ENCODE measurements at places on chromosomes 3 and 15.

GRCh38 chr3:37628711-37629301 is 232.9 kb upstream of the CTDSPL start:
- no peak for DNase-seq

- no peak for DNase-seq
Observed at GRCh38 chr3:50326182-50326541, 1.9 kb downstream of the TUSC2 start.

DNA sequence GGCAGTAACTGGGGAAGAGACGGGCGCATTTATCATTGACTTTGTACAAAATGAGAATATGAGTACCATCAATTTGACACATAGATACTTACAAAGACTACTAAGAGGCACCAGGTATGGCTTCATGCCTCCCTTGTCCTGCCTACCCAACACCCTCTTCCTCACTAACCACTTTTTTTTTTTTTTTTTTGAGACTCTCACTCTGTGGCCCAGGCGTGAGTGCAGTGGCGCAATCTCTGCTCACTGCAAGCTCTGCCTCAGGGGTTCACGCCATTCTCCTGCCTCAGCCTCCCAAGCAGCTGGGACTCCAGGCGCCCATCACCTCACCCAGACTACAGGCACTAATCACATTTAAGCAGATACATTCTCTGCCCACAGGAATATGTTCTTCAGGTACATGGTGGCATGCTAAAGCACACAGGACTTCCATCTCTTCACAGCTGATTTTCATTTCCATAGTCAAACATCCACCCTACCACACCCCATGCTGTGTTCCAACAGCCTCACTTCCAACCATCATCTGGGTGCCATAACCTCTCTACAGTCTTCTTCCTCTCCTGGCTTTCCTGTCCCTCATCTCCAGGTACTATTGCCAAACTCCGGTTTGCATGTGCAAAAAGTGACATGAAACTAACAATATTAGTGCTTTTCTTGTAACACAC is 41.7 kb downstream of the RAB27A start:
- no peak for DNase-seq

GRCh38 chr15:100291106-100291505 is 50.7 kb downstream of the ADAMTS17 start:
- DNase-seq: no peak
